ENCODE measurements at places on chromosomes 11 and 22. TPM values are rescaled to one million over a fixed set of nuclear protein-coding genes. Genes with fewer than 3 reads are reported as not detected.

GRCh38 chr11:130022799-130023198, 20.2 kb upstream of the PRDM10 start:
- DNase-seq = no peak

GRCh38 chr22:32562401-32562800, 87.8 kb downstream of the FBXO7 start:
- DNase-seq = no peak

Gene C11orf16
- polyA plus RNA-seq = not detected

DNA sequence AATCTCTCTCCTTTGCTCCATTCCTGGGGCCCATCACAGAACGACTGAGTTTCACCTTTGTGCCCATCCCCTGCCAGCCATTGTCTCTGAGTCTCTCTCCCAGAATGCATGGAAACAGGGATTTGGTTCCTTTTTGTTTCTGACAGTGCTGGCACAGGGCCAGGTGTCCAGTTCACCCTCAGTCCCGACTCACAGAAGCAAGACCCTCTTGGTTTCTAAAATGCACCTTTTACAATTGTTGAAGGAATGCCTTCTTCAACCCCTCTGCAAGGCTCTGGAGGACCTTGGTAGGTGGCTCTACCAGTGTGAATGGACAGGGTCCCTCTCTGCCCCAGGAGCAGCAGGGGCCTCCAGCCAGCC, 5.1 kb upstream of the MYEOV start:
- no peak for DNase-seq

GRCh38 chr11:65639623-65640482, 2.0 kb downstream of the SIPA1 start:
- DNase-seq = no peak

DNA sequence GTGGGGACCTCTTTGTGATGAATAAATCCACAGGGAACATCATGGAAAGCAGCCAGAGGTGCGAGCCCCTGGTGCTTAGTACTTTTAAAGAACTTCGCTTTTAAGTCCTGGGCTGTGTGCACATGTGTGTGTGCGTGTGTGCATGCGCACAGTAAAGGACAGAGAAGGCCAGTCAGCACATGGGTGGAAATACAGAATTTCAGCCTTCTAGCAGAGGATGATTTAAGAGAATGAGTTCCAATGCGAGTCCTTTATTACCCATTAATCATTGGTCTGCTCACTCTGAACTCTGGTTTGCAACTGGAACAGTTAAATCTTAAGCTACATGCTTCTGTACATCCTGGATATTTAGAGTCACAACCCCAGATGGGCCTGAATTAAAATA, 18.9 kb downstream of the TEAD1 start:
- DNase-seq = no peak

Gene ACR
- 0.15 TPM for polyA plus RNA-seq

- DNase-seq = no peak
Observed at GRCh38 chr11:103053997-103054396, 38.0 kb downstream of the DCUN1D5 start.

All from SK-N-SH (cell line).